ENCODE measurements at places on chromosomes 5 and 9.

GRCh38 chr5:54457094-54457862 is 1.8 kb downstream of the HSPB3 start:
- DNase-seq: peak; percentile 73

- no peak for DNase-seq
Observed at GRCh38 chr5:73405691-73406090, 42.9 kb downstream of the FOXD1 start.

- no peak for DNase-seq
Observed at GRCh38 chr9:109276469-109277440, 44.1 kb downstream of the EPB41L4B start.

DNA sequence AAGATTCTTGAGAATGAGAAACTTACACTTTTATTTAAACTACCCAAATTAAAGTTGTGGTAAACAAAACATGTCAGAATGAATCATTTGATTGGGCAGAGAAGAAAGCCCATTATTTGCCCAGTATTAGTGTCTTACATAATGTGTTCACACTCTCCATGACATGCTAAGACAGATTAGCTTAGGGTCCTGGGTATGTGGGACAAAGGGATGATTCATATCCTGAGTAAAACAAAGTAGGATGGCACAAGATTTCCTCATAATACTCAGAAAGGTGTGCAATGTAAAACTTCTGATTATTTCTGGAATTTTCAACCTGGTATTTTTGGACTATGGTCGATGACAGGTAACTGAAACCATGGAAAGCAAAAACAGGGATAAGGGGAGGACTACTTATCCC is 183.9 kb upstream of the POU5F2 start:
- DNase-seq: no peak

GRCh38 chr5:178797546-178798440 is 62.0 kb upstream of the ZNF354B start:
- DNase-seq: no peak

DNA sequence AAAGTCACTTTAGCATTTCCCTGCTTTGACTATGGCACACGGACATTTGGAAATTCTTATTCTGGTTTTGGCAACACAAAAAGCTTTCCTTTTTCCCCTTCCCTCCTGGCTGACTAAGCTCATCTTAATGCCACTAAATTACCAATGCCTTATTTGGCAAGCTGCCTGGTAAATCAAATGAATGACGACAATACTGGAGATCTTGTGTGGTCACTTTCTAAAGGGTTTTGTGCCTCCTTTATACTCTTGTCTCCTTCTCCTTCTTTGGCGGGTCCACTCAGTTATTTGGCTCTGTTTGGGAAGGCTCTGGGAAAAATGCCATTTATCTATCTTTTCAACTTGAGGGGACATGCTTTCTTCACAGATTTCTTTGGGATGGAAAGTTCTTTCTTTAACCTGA is 34.9 kb downstream of the SH3GL2 start:
- DNase-seq: peak; percentile 42

- DNase-seq: no peak
Observed at GRCh38 chr5:994272-994607, 14.4 kb upstream of the NKD2 start.

- DNase-seq: no peak
Observed at GRCh38 chr9:131436376-131436775, 42.5 kb downstream of the PRRC2B start.

- DNase-seq: no peak
Observed at GRCh38 chr9:73133022-73133651, 18.5 kb upstream of the ANXA1 start.

- no peak for DNase-seq
Observed at GRCh38 chr9:2039294-2040180, 24.4 kb downstream of the SMARCA2 start.

Measured in non-pigmented ciliary epithelial cell (primary cell).